CD14-positive monocyte (primary cell): ENCODE measurements at places on chromosomes 2 and 18.

DNA sequence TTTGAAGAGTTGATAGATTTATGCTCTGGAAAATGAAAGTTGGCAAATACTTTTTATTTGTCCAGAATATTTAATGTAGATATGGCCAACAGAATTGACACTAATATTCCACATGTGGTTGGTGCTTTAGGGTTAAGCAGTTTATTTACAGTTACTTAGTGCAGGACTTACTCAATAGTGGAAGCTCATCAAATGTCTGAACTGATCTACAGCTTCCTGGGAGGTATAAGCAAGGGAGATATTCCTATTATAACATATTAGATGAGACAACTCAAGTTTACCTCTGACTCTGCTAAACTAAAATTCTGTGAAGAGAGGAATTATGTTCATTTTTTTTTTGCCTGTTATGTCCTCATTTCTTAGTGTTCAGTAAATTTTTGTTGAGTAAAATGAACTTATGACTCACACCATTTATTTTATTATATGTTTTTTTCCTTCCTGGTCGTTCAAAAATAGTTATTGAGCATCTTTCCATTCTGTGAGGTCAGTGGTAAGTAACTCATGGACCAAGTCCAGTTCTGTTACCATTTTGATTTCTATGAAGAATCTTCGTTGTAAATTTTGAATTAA, 13.6 kb downstream of the ABI2 start:
- DNase-seq, result no peak

DNA sequence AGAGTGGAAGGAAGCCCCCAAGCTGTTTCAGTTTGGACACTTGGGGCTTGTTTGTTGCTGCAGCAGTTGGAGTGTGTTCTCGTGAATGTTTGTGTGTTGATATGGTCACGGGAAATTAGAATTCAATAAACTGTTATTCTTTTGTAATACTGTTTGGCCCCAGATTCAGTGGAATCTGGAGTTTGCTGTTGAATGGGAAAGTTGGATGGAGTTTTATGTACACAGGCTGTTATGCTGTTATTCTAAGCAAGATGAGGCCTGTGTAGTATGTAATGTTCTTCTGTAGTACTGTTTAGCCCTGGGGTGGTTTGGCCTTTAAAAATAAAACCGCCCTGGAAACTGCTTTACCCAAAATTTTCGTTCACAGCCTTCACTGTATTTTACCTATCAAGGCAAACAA, 810.4 kb upstream of the HS6ST1 start:
- DNase-seq, result no peak

DNA sequence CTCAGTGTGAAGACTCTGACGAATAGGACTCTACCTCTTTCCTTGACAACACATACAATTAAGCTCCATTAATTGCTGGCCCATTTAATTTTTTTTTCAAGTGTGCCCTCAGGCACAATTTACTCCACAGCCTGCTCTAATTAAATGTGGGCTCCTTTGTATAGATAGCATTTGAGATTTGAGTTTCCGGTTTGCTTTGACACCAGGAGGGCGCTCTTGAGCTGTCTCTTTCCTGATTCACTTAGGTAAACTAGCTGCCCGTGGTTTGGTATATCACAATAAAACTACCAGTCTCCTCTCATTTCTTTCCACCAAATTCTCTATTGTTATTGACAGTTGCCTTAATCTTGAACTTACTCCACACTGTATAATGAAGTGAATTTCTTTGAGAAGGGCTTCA, 666.0 kb downstream of the DSC3 start:
- no peak for DNase-seq

DNA sequence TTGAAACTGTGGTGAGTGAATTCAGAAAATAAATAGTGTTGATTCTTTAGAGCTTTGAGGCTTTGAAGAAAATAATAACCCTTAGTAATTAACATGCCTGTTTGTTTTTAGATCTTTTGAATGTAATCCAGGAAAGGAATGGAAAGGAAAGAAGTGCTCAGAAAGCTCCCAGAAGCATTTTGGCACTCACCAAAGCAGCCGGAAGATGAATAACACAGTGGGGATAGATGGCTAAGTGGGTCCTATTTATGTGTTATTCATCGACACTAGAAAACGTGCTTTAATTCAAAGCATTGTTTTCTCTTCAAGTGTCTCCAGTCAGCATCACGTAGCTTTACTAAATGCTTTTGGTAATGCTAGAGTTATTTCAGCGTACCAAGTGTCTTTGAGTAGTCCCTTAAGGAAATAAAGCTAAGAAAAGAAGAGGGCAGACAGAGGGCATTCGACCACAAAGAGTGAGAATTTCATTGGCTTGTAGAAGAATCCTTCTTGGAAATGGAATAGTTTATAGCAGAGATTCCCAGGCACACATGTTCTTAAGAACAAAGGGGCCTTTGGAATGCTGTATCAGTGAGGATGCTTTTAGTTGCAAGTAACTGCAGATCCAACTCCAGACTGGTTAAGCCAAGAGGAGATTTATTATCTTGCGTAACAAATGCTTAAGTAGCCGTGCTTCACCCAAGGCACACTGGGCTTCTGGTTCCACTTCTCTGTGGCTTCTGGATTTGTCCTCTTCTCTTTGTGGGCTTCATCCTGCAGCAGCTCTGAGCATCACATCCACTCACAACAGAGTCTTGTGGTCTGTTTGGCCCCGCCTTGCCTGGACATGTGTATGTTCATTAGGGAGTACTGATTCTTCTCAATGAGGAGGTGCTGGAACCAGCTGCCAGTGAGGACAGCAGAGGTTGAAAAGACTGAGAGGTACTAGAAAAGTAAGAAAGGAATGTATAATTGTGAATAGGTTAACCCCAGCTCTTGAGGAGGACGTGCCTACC, 63.6 kb upstream of the LTBP1 start:
- DNase-seq, result no peak

DNA sequence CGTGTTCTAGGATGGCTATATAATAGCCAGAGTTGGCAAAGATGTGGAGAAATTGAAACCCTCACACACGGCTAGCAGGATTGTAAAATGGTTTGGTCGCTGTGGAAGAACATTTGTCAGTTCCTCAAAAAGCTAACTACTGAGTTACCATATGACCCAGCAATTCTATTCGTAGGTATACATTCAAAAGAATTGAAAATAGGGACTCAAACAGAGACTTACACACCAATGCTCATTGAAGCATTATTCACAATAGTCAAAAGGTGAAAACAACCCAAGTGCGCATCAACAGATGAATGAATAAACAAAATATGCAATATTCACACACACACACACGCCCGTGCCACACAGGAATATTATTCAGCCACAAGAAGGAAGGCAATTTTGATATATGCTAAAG, 98.7 kb downstream of the PLA2R1 start:
- DNase-seq, result no peak

DNA sequence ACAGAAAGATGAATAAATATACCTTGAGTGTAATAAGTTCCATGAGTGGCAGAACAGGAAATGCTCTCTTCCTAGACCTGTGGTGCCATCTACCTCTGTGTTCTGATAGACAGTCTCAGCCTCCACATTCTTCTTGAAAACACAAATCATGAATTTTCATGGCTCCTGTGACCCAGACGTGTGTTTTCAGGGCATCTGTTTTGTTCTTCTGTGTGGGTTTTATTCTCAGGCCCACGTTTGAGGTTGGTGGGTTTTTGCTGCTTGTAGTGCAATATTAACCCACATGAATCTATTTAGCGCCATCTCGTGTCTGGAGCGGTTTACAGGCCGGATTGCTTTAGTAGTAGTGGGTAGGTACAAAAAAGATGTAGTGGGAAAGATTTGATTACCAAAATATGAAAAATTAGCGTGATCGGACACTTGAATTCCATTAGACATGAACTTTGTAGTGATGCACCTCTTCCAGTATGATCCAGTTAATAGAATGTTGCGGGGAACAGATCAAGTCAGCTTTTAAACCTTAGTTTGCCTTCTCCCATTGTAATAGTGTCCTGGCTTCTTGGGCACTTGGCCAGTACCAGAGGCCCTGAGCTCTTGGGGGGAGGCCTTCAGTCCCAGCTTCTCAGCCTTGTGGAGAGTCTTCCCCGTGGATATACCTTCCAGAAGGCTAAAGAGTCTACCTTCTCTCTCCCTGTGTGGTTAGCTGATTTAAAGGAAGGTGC, 256.5 kb downstream of the TPGS2 start:
- DNase-seq, result no peak

GRCh38 chr2:217774232-217774631, 228.6 kb downstream of the TNS1 start:
- DNase-seq, result no peak

GRCh38 chr2:157149270-157149669, 108.2 kb upstream of the GALNT5 start:
- no peak for DNase-seq

GRCh38 chr18:49011291-49011746, 60.6 kb upstream of the SMAD7 start:
- no peak for DNase-seq

DNA sequence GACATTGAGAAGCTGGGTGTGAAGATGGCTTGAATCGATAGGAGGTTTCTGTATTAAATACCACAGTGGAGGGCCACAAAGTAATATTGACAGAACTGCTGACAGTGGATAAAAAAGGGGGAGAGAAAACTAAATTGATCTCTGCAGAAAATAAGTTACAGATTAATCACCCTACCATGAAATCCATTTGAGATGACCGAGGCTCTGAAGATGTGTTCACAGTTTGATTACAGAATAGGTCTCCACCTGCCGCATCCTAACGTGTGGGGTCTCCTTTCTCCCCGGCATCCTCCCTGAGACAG, 165.6 kb downstream of the EIPR1 start:
- no peak for DNase-seq

- DNase-seq, result no peak
These were observed 5.3 kb upstream of the CEP68 start for GRCh38 chr2:65050931-65051330.
